ENCODE measurements at places on chromosomes 7 and 10.

- peak; percentile 89 for DNase-seq
Measured at GRCh38 chr7:98617051-98617959, at the start of gene NPTX2. Gene NPTX2 (plus strand): TSS chr7:98617285. CDS start chr7:98617462, 177 bp downstream.

DNA sequence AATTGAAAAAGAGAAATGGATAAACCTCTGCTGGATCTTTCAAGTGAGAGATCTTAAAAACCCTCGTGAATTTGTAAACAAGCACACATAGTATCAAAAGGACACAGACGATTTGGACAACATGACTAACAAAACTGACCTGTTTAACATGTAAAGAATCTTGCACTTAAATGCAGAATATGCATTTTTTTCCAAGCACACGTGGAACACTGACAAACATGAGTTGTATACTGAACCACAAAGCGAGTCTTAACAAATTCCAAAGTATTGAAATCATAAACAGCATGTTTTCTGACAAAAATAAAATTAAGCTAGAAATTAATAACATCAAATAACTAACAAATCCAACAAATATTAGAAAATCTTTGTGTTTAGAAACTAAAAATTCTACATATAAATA lies 65.0 kb upstream of the ZNF746 start:
- peak; percentile 71 for DNase-seq

GRCh38 chr7:102119925-102120324 lies 166.7 kb upstream of the SH2B2 start:
- DNase-seq, result no peak

GRCh38 chr10:30229536-30229935 lies 119.5 kb downstream of the MTPAP start:
- DNase-seq, result no peak

DNA sequence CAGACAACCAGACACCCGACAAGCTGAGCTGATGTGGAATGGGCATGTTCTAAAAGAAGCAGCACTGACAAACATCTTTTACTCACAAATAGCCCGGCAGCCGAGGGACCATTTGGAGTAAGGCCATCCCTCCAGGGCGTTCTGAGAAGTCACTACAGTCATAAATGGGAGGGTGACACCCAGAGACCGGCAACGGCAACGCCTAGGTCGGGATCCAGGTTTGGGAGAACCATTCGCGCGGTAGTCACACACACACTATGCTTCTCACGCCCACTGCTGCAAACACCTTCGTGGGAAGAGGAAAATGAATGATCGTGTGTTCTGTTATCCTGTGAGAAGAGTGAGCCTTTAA lies 9.8 kb downstream of the TNS3 start:
- no peak for DNase-seq

- DNase-seq, result no peak
Measured at GRCh38 chr7:128770233-128770632, 5.4 kb downstream of the OPN1SW start.

DNA sequence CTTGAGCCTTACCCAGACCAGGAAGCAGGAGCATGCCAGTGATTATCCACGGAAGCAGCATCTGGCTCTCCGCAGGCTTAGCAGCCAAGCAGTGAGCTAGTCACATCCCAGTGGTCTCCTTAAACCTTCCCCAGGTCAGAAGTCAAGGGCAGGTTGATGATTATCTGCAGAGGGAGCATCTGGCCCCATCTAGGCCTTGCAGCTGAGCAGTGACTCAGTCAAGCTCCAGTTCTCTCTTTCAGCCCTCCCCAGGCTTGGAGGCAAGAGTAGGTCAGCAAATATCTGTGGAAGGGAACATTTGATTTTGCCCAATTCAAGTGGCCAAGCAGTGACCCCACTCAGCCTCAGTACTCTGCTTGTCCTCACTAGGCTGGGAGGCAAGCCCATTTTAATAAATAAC lies 61.6 kb downstream of the ANKRD7 start:
- no peak for DNase-seq

- no peak for DNase-seq
Measured at GRCh38 chr7:18577096-18577771, 81.7 kb downstream of the HDAC9 start.

GRCh38 chr10:77641344-77641743 lies 3.7 kb upstream of the KCNMA1 start:
- no peak for DNase-seq

- DNase-seq, result no peak
Measured at GRCh38 chr7:19390795-19391194, 245.6 kb upstream of the FERD3L start.

DNA sequence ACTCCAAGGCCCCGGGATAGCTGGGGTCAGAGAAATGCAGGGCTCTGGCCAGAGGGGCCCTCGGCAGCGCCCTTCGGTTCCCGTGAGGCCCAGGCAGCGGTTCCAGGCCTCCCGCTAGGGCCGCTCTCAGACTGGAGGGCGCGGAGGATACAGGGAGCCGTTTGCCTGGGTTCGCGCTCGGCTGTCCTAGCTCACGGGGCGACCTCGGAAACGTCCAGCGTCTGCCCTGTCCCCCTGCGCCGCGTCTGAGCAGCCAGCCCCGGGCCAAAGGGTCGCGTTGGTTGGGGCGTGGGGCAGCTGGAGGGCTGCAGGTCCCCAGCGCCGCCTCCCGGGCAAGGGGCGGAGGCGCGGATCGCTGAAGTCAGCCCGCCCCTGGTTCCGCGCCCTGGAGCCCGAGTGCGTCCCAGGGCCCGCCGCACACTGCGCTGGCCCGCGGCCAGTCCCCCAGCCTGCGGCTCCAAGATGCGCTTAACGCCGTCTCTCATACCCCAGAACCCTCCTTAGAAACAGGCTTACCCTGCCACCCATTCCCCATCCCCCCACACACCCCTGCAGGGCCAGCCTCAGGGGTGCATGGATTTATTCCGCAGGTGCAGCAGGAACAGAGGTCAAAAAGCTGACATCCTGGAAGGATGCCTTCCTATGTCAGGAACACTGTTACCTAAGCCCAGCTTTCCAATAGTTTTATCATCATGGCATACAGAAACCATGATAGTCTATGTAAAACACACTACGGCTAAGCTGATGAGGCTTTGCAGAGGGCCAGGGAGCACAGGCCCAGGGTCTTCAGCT lies 22.1 kb upstream of the OPN4 start:
- peak; percentile 88 for DNase-seq

DNA sequence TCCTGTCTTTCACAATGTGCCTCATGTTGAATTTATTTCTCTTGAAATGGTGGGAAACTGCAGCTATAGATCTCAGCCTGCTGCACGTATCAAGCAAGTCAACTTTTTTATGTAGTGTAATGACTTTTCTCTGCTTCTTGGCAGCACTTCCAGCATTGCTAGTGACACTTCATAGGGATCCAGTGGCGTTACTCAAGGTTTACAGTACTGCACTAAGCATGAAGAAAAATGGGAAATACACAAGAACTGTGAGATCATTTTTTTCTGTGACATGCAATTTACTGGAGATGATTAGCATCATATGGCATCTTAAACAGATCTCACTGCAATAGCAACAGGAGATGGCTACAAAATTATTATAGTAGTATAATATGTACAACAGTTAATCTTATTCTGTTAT lies 90.9 kb downstream of the POLR1F start:
- DNase-seq, result no peak

DNA sequence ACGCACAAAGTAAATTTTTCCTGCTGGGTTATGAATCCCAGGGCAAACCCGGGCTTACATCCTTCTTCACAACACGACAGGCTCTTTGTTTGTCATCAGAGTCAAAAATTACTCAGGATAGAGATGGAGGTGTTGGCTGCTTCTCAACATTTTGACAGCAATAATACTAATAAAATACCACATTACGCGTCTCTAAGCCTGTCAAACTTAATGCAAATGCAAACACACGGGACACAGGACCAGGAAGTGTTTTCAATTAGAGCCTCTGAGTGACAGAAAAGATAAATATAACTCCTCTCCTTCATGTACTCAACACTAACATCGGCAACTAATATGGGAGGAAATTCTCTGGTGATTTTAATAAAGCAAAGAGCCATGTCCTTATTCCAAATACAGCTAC lies 128.4 kb downstream of the SFMBT2 start:
- no peak for DNase-seq

DNA sequence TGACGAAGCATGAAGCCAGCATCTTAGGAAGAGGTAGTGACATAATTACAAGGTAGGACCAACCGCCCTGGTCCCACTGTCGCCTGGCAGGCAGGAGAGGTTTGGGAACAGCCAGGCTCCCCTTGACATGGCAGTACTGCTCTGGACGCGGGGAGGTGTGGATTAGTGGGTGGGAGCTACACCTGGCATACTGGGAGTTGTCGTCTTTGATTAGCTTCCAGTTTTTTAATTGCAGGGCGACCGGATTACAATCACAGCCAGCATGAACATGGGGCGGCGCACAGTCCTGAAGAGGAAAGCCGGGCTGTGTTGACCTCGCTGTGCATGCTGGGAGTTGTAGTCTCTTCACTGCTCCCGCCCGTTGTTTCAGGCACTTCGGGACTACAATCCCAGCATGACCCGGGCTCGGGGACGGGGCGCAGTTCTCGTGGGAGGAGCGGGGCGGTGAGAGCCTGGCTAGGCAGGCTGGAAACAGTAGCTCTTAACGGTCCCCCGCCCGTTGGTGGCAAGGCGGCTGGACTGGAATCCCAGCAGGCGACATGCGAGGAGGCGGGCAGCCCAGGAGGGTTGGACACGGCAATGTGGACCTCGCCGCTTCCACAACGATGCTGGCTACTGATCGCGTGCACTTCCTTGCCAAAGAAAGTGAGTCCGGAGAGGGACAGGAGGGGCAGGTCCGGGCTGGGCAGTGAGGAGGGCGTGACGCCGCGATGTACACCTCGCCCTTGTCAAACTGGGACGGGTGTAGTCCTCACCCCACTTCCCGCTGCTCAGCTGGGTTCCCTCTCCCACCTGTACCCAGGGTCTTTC lies 98.0 kb upstream of the ZNF722 start:
- DNase-seq, result peak; percentile 63

GRCh38 chr10:26839966-26840627 lies 20.7 kb downstream of the ABI1 start:
- DNase-seq, result no peak

GRCh38 chr7:78222001-78222751 lies 423.6 kb downstream of the PHTF2 start:
- DNase-seq, result peak; percentile 37

DNA sequence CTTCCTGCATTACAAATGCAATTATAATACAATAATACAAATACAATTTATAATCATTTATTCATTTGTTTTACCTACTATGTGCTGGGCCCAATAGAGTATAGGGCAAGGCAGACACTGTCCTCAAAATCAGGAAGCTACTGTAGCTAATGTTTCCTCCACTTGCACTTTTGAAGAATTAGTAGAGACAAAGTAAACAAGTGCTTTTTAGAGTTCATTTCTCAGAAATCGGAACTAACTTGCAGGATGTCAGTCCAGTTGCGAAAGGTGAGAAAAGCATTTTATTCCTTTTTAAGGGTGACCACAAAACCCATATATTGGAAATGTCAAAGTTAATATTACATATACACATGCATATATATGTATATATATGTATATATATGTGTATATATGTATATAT lies 14.2 kb downstream of the ADRB1 start:
- no peak for DNase-seq

GRCh38 chr7:93851536-93851935 lies 39.0 kb downstream of the TFPI2 start:
- no peak for DNase-seq

DNA sequence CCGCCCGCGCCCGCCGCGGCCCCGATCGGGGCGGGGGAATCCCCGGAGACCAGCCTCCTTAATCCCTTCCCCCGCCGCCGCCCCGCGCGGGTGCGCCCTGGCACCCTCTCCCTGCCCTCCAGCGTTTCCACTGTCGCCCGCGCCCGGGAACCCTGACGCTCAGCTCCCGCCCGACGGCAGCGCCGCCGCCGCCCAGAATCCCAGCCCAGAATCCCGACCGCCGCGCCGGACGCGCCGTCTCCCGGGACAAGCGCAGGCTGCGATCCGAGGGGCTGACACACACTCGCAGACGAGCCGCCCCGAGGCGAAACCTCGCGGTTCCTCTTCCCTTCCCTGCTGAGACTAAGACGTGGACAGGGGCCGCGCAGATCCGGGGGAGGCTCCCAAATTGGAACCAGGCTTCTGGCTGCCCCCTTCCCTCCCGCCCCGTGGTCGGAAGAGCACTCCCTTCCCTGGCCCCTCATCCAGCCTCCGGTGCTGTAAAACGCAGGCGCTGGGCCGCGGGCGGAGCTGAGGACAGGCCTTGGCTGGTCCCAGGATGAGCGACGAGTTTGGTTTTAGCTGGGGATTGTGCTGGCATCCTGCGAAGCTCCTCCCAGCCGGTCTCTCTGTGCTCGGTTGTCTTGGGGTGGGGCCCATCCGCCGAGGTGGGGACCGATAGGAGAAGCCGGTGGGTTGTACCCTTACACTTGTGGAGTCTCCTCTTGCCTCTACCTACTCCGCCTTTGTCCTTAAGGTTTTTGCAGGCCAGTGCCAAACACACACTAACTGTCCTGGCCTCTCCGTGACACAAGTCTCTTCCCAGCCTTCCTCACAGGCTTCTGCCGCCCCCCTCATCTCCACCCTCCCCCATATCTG lies 1.1 kb downstream of the MARVELD1 start:
- DNase-seq, result peak; percentile 99

DNA sequence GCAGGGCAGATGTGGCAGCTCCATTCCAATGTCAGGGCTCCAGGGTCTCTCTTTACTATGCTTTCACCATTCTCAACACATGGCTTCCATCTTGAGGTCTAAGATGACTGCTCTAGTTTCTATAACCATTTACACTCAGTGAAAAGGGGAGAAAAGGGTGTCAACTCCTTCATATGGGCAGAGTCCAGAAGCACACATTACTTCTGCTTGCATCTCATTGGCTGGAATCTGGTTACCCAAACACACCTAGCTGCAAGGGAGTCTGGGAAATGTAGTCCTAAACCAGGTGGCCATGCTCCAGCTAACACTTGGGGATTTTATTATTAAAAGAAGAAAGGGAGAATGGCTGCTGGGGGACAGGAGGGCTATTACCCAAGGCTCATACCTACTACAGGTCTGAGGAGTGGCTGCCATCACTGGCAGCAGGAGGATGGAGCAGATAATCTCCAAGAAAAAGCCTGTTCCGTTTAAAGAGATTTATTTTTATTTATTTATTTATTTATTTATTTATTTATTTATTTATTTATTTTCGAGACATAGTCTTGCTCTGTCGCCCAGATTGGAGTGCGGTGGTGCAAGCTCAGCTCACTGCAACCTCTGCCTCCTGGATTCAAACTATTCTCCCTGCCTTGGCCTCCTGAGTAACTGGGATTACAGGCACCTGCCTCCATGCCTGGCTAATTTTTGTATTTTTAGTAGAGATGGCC lies 29.1 kb upstream of the LBX1 start:
- DNase-seq, result peak; percentile 57

DNA sequence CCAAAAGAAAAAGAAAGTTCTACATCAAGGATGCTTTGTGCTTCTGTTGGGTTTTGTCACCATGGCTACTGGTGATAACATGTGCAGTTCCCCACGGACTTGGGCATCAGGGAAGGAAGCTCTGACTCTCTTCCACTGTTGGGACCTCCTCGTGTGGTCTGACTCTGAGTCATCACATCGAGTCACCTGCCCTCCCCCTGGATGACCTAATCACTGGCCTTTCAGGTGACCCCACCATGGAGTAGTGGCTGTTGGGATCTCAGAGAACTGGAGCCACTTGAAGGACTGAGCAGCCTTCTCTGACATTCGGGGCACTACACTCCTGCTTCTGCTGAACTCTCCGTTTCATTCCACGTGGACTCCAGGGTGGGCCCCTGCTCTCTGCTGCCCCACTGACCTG lies 60.8 kb upstream of the DOCK1 start:
- DNase-seq, result no peak

Data from osteoblast (primary cell).